PC-3 (cell line): ENCODE measurements at places on chromosomes 4 and X. TPM values are rescaled to one million over a fixed set of nuclear protein-coding genes. Genes with fewer than 3 reads are reported as not detected.

DNA sequence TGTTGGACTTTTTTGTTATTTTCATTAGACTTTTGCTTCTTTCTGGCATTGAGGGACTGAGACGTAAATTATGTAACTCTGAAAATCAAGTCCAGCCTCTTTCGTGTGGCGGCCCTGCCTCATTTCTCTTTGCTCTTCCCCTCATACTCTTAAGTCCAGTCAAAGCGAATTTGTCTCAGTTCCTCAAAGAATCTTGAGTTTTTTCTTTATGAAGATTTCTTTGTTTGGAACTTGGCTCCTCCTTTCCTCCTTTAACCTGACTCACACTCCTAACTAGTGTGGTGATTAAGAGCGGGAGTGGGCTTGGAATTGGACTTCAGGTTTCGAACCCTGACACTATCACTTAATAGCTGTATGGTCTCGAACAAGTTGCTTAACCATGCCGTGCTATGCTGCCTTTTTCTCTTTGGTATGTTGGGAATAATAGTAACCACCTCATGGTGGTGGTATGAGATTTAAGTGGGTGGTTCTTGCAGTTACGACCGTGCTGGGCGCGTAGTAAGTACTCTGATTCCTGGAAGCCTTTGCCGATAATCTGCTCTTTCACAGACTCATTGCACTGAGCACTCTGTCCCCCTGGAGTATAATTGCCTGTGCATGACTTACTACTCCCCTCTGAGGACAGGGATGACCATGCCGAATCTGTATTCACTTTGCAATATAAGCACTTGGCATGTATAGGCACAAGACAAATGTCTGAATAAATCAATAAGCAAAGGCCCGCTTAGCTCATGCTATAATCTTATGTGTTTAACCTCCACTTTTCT is 19.1 kb downstream of the FNIP2 start:
- peaks cover 5% of the 10 kb centered on the region for H3K4me1 ChIP-seq
- no peak for DNase-seq
- H3K27ac ChIP-seq, result no peak overlapping the region
- no peaks in the 10 kb centered on the region for H3K27me3 ChIP-seq
- H3K36me3 ChIP-seq, result no peaks in the 10 kb centered on the region

The SCML1 gene
- total RNA-seq, result 11.2 and 13.0 TPM in 2 replicates

DNA sequence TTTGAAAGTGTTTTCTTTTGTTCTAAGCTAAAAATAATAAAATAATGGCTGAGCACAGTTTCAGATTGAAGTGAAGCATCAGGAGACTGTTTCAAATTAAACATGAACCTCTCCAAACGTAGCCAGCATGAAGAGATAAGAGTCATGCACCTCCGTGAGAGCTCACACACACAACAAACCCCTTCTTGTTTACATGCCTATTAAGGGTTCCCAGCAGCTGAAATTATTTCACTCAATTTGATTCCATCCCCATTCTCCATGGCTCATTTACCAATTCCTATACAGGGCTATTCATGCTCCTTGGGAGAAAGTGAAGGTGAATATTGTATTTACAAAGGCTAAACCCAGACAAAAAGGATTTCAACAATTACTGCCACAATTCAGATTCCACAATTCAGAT is 954.1 kb upstream of the INTU start:
- no peaks in the 10 kb centered on the region for H3K27me3 ChIP-seq
- H3K27ac ChIP-seq, result no peak overlapping the region
- no peaks in the 10 kb centered on the region for H3K36me3 ChIP-seq
- no peaks in the 10 kb centered on the region for H3K4me1 ChIP-seq
- no peak for DNase-seq
- no peak overlapping the region for H3K4me3 ChIP-seq

DNA sequence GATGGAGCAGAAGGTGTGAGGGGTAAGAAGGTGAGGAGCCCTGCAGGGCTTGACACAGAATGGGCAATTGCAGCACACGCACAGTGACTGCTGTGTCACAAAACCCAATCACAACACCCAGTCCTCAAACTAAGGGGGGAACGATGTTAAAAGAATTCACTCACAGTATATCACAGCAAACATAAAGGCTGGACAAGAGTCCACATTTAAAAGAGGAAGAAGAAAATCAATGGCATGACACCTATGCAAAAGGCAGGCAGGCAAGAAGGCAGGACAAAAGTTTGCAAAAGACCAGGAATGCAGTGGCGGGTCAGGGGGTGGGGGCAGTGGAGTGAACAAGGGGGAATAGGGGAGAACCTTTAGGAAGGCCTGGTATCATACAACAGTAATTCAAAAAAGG is 77.7 kb downstream of the CDS1 start:
- H3K4me1 ChIP-seq, result no peaks in the 10 kb centered on the region
- no peak for DNase-seq
- H3K4me3 ChIP-seq, result no peak overlapping the region
- H3K27me3 ChIP-seq, result no peaks in the 10 kb centered on the region

- H3K4me1 ChIP-seq, result peaks cover 31% of the 10 kb centered on the region
- no peaks in the 10 kb centered on the region for H3K27me3 ChIP-seq
These were observed 3.1 kb downstream of the ZNF827 start for GRCh38 chr4:145935253-145936141.

The ELF4 gene
- 23.4 and 23.8 TPM in 2 replicates for total RNA-seq

DNA sequence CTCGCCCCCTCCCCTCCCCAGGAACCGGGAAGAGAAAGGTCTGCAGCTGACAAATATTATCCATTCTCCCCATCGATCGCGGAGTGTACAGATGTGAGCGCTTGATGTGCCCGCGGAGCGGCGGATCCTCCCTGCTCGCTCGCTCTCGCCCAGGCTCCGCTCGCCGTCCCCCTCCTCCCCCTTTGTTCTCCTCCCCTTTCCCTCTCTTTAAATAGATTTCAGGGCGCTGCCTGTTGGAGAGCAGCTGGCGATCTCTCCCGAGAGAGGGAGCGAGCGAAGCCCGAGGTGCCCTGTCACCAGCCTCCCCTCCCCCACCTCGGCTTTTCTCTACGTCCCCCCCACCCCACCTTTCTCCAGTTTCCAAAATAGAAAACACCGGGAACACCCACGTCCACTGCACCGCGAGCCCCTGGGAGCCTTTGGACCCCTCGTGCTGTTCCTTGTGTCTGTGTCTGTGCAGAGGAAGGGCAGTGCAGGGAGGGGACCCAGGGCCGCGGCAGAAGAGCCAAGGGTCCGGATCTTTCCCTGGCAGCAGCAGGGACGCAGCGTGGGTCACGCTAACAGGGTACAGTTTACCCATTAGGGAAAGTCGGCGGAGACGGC is 56.6 kb upstream of the BCOR start:
- H3K4me1 ChIP-seq, result peaks cover 26% of the 10 kb centered on the region
- H3K27me3 ChIP-seq, result no peaks in the 10 kb centered on the region
- no peak overlapping the region for H3K27ac ChIP-seq
- peak; percentile 40 for DNase-seq
- H3K36me3 ChIP-seq, result no peaks in the 10 kb centered on the region
- peak overlapping the region; percentile 84 for H3K4me3 ChIP-seq

- H3K4me3 ChIP-seq, result no peak overlapping the region
- DNase-seq, result no peak
- H3K4me1 ChIP-seq, result no peaks in the 10 kb centered on the region
- no peaks in the 10 kb centered on the region for H3K27me3 ChIP-seq
These were observed 350.1 kb downstream of the C4orf33 start for GRCh38 chr4:129446074-129446473.

The SMAD1 gene
- 13.3 and 14.8 TPM in 2 replicates for total RNA-seq

DNA sequence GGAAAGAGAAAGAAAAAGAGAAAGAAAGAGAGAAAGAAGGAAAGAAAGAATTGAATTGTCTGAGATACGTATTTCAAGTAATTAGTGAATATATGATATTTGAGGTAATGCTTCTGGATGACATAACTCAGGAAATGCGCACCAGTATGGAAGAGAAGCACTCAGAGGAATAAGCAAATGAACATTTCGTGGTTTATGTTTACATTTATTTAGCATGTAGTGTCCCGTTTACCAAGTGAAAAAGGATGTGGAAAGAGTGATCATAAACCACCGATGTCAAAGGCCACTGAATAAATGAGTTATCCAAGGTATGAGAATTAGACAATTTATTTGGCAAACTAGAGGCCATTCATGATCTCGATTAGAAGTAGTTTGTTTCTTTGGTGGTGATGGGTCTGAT is 200.4 kb downstream of the ARAP2 start:
- H3K27ac ChIP-seq, result no peak overlapping the region
- H3K4me1 ChIP-seq, result no peaks in the 10 kb centered on the region
- no peaks in the 10 kb centered on the region for H3K27me3 ChIP-seq
- no peaks in the 10 kb centered on the region for H3K36me3 ChIP-seq
- no peak for DNase-seq
- H3K4me3 ChIP-seq, result no peak overlapping the region

DNA sequence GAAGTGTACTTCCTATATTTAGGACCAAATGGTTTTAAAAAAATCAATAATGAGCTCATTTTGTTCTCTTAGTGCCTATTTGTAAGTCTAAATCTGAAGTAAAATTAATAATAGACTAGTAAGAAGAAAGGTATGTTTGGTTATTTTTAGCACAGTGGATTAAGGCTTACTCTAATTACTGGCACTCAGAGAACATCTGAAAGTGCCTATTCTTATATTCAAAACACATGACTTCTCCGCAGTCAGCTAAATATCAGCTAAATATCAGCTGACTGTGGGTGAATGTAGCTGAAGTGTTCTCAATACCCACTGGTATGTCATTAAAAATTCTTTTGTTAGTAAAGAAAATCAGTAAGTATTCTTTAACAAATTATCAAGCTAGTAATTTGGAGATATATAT is 6.0 kb downstream of the AP1S2 start:
- H3K4me3 ChIP-seq, result no peak overlapping the region
- DNase-seq, result no peak
- H3K27me3 ChIP-seq, result no peaks in the 10 kb centered on the region
- H3K36me3 ChIP-seq, result no peaks in the 10 kb centered on the region

- H3K27me3 ChIP-seq, result no peaks in the 10 kb centered on the region
- no peak overlapping the region for H3K27ac ChIP-seq
- no peaks in the 10 kb centered on the region for H3K36me3 ChIP-seq
- H3K4me3 ChIP-seq, result no peak overlapping the region
These were observed 68.7 kb upstream of the PCDH19 start for GRCh38 chrX:100478714-100479306.

- no peaks in the 10 kb centered on the region for H3K36me3 ChIP-seq
- no peak overlapping the region for H3K27ac ChIP-seq
- DNase-seq, result no peak
- no peaks in the 10 kb centered on the region for H3K27me3 ChIP-seq
- H3K4me1 ChIP-seq, result no peaks in the 10 kb centered on the region
- H3K4me3 ChIP-seq, result no peak overlapping the region
These were observed 86.1 kb downstream of the ADGRG4 start for GRCh38 chrX:136386826-136387225.

DNA sequence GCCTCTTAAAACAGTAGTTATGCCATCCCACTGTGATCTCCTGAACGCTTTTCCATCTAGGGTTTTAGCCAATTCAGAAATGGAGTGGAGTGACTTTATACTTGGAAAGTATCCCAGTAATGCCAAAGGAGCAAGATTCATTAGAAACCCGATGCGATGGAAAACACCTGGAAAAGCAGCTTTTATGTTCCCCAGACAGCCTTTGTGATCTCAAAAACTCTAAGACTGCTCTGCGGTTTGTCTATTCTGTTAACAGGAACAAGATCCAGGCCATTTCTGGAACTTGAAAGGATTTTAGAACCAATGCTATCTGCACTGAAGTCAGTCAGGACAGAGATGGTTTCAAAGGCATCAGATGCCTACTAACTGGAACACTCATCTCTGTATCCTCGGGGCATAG is 145.1 kb downstream of the APBB2 start:
- no peaks in the 10 kb centered on the region for H3K27me3 ChIP-seq
- no peaks in the 10 kb centered on the region for H3K4me1 ChIP-seq
- DNase-seq, result no peak
- H3K27ac ChIP-seq, result no peak overlapping the region
- H3K4me3 ChIP-seq, result no peak overlapping the region
- H3K36me3 ChIP-seq, result no peaks in the 10 kb centered on the region

GRCh38 chrX:103845165-103845653 is 13.2 kb upstream of the RAB9B start:
- H3K4me3 ChIP-seq, result peak overlapping the region; percentile 13; the same call in 1 of the 2 replicates
- H3K27ac ChIP-seq, result no peak overlapping the region
- no peaks in the 10 kb centered on the region for H3K36me3 ChIP-seq
- DNase-seq, result peak; percentile 80
- H3K27me3 ChIP-seq, result no peaks in the 10 kb centered on the region
